ENCODE measurements at places on chromosomes 2 and 18.

DNA sequence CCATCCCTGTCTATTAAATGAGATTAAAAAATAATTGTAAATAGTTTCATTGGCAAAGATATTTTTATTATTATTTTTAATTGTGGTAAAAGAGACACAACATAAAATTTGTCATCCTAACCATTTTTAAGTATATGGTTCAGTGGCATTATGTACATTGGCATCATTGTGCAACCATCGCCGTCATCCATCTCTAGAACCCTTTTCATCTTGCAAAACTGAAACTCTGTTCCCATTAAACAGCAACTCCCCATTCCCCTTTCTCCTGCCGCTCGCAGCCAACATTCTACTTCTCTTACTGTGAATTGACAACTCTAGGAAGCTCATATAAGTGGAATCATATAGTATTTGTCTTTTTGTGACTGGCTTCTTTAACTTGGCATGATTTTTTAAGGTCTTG is 25.3 kb downstream of the LAMA3 start:
- no peak for DNase-seq

DNA sequence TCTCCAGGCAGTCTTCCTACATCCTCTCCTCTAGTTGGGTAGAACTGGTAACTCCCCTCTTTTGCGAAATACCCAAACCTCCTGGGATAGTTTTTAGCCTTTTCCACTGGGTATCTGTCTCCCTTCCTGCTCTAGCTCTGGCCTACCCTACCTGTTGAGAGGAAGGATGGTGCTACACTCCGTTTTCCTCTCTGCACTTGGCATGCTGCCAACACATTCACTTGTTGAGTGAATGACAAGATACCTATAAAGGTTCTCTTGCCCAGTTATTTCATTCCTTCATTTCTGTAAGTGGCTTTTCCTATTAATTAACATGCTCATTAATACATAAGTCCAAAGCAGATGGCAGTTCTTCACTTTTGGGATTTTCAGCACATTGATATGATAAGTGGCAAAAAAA is 293.8 kb downstream of the CNTNAP5 start:
- DNase-seq: no peak

- no peak for DNase-seq
These were observed 10.7 kb downstream of the BABAM2 start for GRCh38 chr2:27901234-27901633.

GRCh38 chr2:104430359-104430740 is 423.6 kb upstream of the POU3F3 start:
- no peak for DNase-seq

GRCh38 chr2:211380041-211380440 is 823.6 kb downstream of the CPS1 start:
- no peak for DNase-seq

- no peak for DNase-seq
These were observed 28.2 kb downstream of the CRYGD start for GRCh38 chr2:208096080-208096479.

GRCh38 chr2:108542071-108542470 is 7.8 kb downstream of the LIMS1 start:
- DNase-seq: no peak

- no peak for DNase-seq
These were observed 21.7 kb upstream of the POLI start for GRCh38 chr18:54247511-54248175.

All from activated CD4-positive, alpha-beta T cell treated with anti-CD3 and anti-CD28 coated beads, Interleukin-2, amount 50 U/mL, for 24 hours (primary cell).